Muscle of leg (tissue), 16 donors: ENCODE measurements at places on chromosomes 1 and 21.

DNA sequence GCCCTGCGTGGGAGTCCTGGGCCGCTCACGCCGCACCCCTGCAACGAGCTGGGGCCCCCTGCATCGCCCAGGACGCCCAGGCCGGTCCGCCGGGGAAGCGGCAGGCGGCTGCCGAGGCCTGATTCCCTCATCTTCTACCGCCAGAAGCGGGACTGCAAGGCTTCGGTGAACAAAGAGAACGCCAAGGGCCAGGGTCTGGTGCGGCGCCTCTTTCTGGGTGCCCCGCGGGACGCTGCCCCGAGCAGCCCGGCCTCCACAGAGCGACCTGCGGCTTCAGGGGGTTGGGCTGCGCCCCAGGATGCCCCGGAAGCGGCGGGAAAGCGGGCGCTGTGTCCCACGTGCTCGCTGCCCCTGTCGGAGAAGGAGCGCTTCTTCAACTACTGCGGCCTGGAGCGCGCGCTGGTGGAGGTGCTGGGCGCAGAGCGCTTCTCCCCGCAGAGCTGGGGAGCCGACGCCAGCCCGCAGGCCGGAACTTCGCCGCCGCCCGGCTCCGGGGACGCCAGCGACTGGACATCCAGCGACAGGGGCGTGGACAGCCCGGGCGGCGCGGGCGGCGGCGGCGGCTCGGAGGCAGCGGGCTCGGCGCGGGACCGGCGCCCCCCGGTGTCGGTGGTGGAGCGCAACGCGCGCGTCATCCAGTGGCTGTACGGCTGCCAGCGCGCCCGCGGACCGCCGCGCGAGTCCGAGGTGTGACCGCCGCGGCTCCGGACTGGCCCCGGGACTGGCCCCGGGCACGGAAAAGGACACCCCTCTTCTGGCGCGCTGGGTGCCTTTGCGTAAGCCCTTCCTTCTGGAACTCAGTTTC, 2.7 kb downstream of the FAM110D start:
- peak; percentile 69 for DNase-seq

GRCh38 chr1:66275601-66276023, 258.3 kb upstream of the SGIP1 start:
- DNase-seq: peak; percentile 57

GRCh38 chr1:17188889-17189631, 15.9 kb upstream of the PADI1 start:
- DNase-seq: no peak

- no peak for DNase-seq
These were observed 15.2 kb downstream of the PTPRF start for GRCh38 chr1:43545695-43546387.

- DNase-seq: no peak
These were observed 39.3 kb downstream of the CDKN2C start for GRCh38 chr1:51009381-51009780.

- DNase-seq: no peak
These were observed 12.6 kb downstream of the KRTAP10-1 start for GRCh38 chr21:44527156-44527982.

DNA sequence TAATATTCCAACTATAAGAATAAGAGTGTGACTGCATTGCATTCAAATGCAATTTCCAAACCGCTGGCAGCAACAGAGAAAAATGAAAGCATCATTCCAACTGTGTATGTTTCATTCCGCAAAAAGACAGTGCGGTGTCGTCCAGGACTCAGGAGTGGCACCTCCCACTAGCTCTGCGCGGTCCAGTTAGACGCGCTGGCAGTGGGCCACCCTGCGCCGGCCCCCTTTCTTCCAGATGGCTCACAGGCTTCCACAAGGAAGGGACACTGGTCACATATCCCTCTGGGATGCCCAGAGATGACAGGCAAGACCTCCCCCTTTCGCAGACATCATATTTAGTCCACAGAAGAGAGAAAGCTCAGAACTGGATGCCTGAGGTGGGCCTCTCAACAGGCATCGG, 11.9 kb downstream of the WRAP73 start:
- no peak for DNase-seq

GRCh38 chr1:225879521-225880221, 2.5 kb downstream of the TMEM63A start:
- no peak for DNase-seq

GRCh38 chr1:173862769-173863223, 5.0 kb downstream of the GAS5 start:
- no peak for DNase-seq

DNA sequence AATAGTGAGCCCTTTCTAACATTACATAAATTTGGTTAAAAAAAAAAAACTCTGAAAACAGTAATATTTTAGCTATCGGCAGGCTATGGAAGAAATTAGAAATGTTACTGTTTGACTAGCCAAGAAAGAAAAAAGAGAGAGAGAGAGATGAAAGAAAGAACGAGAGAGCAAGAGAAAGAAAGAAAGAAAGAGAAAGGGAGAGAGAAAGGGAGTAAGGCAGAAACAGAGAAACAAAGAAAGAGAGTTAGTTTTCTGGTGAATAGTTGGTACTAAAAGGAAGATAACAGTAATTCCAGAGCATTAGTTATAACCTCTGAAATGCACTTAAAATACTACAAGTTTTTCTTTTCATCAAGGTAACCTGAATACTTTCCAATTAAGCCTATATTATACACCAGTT, 160.3 kb upstream of the HP1BP3 start:
- no peak for DNase-seq

DNA sequence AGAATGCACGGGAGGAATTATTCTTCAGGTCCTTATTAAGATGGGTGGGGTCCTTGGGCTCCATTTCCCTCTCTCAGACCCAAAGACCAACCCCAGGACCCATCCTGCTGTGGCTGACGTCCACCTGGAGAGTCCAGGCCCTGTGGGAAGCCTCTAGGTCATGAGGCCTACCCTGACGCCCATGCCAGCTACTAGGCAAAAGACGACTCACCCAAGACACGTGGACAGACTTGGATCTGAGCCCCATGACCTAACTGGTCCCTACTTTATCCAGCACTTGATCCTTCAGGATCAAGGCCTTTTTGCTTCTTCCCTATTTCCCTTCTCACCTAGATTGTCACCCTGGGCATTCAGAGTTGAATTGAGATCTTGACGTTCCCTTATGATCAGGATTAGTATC, 56.0 kb upstream of the CASZ1 start:
- DNase-seq: no peak

DNA sequence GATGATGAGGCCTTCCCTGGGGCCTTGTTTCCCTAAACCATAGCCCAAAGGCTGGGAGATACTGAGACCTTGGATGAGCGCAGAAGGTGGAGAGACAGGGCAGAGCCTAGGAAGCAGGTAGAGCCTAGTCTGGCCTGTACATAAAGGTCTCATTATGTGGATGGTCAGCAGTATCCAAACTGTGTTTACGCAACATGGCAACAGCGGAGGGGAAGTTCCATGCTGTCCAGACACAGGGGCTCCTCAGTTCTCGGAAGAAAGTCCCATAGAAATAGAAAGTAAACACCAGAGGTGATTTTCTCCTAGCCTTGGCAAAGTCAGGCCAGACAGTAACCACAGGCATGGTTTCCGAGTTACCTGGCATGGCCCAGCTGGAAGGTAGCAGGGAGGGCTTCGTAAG, 42.1 kb upstream of the MPZL1 start:
- peak; percentile 56 for DNase-seq

- DNase-seq: no peak
These were observed 43.2 kb upstream of the C1orf185 start for GRCh38 chr1:51058858-51059257.

GRCh38 chr1:197320991-197321531, 53.0 kb downstream of the CRB1 start:
- DNase-seq: peak; percentile 48

DNA sequence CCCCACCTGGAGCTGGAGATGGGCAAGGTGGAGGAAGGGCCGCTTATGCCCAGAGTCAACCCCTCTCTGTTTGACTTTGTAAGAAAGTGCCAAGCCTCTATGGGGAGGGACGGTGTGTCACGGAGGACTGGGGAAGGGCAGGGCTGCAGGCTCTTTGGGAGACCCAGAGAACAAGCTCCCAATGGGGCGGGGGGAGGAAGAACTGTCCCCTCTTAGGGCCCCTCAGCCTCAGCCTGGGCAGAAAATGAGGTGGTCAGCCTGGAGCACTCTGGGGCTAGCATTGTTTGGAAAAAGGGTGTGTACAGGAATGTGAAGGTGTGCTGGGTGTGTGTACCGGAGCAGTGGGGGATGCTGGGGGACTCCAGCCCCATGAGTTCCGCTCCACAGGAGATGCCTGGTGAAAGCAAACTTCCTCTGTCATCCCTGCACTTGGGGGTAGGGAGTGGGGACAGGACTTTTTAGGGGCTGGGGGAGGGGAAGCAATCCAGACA, 1.2 kb upstream of the INAVA start:
- no peak for DNase-seq

- DNase-seq: no peak
These were observed 12.8 kb downstream of the GFI1 start for GRCh38 chr1:92473781-92474495.

- no peak for DNase-seq
These were observed 128.7 kb downstream of the VPS13D start for GRCh38 chr1:12358499-12358898.

- DNase-seq: no peak
These were observed 168.9 kb downstream of the LMO4 start for GRCh38 chr1:87497380-87498203.

- DNase-seq: no peak
These were observed 28.6 kb downstream of the EBNA1BP2 start for GRCh38 chr1:43143441-43143888.

DNA sequence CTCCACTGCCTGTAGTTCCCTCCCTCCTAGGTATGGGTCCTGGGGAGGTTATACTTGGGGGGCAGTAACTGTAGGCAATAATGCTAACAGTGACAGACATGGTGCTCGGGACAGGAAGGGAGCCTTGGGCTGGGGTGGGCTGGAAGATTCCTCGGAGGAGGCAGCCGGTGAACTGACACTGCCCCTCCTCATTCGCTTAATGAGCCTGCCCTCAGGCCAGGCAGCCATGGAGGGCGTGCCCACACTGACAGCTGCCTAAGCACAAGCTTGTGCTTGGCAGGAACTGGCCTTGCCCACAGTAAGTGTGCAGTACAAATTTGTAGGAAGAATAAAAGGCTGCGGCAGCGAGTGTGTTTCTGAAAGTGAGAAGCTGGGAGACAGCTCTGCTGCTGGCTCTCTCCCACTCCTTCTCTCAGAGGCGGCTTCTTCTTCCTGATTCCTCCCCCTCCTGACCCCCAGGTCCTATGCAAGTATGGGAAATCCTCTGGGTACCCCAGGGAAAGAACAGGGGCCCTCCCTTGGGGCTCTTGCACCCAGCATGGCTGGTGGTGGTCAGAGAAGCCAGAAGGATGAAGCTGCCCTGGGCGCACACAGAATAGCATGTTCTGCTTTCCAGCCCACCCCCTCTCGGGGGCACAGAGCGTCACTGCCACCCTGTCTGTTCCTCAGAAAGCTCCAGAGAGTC, 23.6 kb downstream of the OPTC start:
- no peak for DNase-seq

GRCh38 chr1:23402286-23403037, 22.1 kb downstream of the TCEA3 start:
- DNase-seq: no peak

DNA sequence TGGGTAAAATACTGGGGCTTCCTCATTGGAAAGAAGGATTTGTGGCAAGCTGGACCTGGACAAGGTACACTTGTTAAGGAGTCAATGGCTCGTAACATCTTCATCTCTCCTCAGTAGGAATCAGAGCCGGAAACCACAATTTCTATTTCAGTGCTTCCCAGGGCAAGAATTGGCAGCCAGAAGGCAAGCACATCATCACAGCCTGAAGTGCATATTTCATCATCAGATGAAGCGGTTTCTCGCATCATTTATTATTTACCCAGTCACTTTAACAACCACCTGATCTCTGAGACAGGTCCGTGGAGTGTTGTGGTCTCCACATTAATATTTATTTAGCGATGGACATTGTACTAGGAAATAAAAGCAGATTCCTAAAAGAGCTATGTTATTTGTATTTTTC, 55.0 kb downstream of the KCNJ15 start:
- no peak for DNase-seq

GRCh38 chr1:76862447-76862846, 4.8 kb upstream of the ST6GALNAC5 start:
- no peak for DNase-seq

GRCh38 chr1:157034137-157034800, 11.3 kb downstream of the ARHGEF11 start:
- DNase-seq: peak; percentile 10

- DNase-seq: no peak
These were observed at the start of gene CD160 for GRCh38 chr1:145719230-145720079. TSS of gene CD160 (plus strand) at chr1:145719499. CDS start at chr1:145728328, 8,829 bp downstream.

GRCh38 chr1:1290238-1290731, 10.0 kb downstream of the SCNN1D start:
- no peak for DNase-seq

- DNase-seq: no peak
These were observed 16.9 kb upstream of the ALPL start for GRCh38 chr1:21492356-21492625.

- no peak for DNase-seq
These were observed 185.1 kb upstream of the LMO4 start for GRCh38 chr1:87143413-87144135.

- DNase-seq: no peak
These were observed 46.5 kb downstream of the FOXO6 start for GRCh38 chr1:41407664-41408252.

GRCh38 chr1:167904652-167905130, 9.2 kb downstream of the ADCY10 start:
- DNase-seq: no peak

DNA sequence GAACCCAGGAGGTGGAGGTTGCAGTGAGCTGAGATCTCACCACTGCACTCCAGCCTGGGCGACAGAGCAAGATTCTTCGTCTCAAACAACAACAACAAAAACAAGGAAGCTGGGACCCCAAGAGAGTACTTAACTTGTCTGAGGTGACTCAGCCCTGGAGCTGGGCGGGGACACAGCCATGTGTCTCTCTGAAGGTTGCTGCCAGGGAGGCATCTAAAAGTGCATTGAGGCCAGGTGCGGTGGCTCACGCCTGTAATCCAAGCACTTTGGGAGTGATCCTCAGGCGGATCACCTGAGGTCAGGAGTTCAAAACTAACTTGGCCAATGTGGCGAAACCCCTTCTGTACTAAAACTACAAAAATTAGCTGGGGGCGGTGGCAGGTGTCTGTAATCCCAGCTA, 7.7 kb downstream of the IFI6 start:
- DNase-seq: no peak

DNA sequence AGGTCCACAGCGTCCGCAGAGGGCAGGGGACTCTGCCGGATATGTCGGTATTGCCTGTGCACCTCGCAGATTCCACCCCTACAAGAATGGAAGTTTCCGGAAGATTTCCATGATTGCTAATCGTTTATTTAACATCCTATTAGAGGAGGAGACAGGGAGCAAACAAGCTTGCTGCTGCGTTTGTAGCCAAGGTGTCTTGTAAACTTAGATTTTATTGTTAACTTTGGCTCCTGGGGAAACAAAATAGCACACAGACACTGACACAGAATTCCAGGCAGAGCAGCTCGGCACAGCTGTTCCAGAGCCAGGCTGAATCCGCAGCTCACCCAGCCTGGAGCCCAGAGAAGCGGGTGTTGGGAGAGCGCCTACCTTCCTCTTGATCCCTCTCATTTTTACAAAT, 75.7 kb downstream of the AJAP1 start:
- no peak for DNase-seq
